ENCODE measurements at places on chromosomes 5 and 9.

- no peak for DNase-seq
These were observed 2.8 kb downstream of the MARCHF3 start for GRCh38 chr5:127027539-127027938.

- no peak for DNase-seq
These were observed 58.6 kb downstream of the ENC1 start for GRCh38 chr5:74581988-74582365.

- DNase-seq = no peak
These were observed 294.8 kb upstream of the KIF2A start for GRCh38 chr5:62011089-62011664.

GRCh38 chr5:138077064-138077696 lies 6.7 kb upstream of the WNT8A start:
- peak; percentile 72 for DNase-seq

- no peak for DNase-seq
These were observed 438 bp upstream of the PAPPA start for GRCh38 chr9:116152941-116153764.

- no peak for DNase-seq
These were observed 1.6 kb upstream of the SPATA9 start for GRCh38 chr5:95684361-95684760.

- DNase-seq = peak; percentile 90
These were observed 18.8 kb downstream of the GLE1 start for GRCh38 chr9:128523199-128523925.

- DNase-seq = no peak
These were observed 159.4 kb downstream of the TENT4A start for GRCh38 chr5:6872441-6873160.

- DNase-seq = no peak
These were observed 84.7 kb downstream of the BASP1 start for GRCh38 chr5:17302106-17302505.

GRCh38 chr9:125586172-125586511 lies 120.9 kb downstream of the MAPKAP1 start:
- no peak for DNase-seq

DNA sequence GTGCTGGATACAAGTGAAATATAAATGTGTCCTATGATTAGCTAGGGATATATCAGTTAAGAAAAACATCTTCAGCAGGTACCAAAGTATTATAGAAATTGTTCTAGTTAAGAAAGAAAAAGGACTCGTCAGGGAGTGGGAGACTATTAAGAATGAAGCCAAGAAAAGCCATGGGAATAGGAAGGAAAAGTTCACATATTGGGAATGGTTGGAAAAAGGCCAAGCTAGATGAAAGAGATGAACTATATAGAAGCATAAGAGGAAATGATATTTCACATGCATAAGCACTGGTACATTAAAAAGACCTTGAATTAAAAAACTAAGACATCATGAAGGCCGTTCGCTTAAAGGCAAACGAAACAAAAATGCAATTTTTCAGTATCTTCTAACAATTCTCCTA lies 237.7 kb downstream of the ADAMTS6 start:
- DNase-seq = no peak

GRCh38 chr5:125140855-125141254 lies 394.4 kb upstream of the ZNF608 start:
- no peak for DNase-seq

GRCh38 chr9:70602321-70603019 lies 188.0 kb upstream of the KLF9 start:
- DNase-seq = peak; percentile 63

- DNase-seq = no peak
These were observed 1.6 kb downstream of the C1QTNF3 start for GRCh38 chr5:34041247-34041972.

- no peak for DNase-seq
These were observed 377.0 kb upstream of the RIOK2 start for GRCh38 chr5:97559827-97560598.

DNA sequence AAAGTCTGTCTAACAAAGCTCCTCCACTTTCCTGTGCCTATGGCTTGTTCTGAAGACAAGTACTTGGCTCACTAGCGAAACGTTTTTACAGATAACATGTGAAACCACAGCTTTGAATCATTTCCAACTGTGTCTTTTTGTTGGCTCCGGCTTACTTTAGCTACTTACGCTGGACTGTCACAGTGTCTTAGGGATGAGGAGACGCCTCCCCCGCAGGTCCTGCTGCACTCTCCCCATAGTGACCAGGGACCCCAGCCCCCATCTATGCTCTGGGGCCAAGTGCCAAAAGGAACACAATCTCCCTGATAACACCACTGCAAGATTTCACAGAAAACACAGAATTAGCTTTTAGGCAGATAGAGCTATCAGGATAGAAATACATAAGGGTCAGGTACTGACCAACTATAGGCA lies 219.1 kb downstream of the ADAMTS6 start:
- no peak for DNase-seq

DNA sequence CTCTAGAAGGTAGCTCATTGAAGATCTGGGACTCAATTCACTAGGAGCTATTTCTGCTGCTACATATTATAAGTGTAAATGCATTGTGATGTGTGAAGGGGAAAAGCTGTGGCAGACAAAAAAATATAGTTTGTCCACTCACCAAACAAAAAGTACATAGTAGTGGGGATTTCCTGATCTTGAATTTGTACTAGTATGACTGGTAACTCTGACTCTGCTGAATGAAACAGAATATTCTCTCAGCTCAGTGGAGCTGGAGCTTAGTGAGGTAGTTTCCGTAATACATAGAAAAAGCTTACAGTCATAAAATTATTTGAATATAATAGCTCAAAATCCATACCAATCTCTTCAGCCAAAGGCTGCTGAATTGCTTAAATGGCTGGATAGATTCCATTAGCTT lies 455.6 kb upstream of the CD180 start:
- DNase-seq = no peak

DNA sequence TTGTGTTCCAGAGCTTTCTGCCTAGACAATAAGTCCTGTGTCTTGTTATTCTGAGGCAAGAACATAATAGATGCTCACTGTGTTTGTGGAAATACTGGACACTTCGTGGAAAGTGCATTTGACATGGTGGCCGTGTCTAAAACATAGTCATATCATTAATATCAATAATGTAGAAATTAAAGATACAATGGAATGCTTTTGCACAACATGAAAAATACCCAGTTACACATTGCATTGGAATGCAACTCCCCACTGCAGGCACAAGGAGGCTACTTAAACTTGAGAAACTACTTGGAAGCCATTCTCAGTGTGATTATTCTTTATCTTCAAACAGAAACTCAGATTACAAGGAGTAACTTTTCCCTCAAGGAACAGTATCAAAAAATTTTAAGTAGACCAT lies 145.3 kb upstream of the ZNF462 start:
- DNase-seq = no peak

DNA sequence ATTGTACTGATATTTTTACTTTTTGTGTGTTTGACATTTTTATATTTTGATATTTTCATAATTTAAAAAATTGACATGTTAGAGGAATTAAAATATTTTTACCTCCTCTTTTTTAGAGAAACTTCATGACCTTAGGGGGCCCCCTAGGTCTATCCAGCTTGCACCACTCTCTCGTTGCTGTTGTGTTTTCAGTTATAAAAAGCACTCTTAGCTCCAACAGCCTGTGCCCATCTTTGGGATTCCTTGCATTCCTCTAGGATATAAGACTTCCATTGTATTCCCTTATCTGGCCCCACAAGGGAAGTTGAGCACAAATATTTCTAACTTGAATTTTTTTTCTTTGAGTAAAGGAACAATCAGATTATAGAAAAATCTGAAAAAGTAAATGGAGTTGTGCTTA lies 245.3 kb downstream of the SH3GL2 start:
- no peak for DNase-seq

DNA sequence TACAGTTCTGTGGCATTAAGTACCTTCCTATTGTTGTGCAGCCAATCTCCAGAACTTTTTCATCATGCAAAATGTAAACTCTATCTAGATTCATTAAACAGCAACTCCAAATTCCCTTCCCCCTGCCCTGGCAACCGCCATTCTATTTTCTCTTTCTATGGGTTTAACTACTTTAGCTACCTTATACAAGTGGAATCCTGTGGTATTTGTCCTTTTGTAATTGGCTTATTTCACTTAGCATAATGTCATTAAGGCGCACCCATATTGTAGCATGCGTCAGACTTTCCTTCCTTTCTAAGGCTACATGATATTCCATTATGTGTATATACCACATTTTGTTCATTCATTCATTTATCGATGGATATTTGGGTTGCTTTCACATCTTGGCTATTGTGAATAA lies 142.4 kb downstream of the CAAP1 start:
- no peak for DNase-seq

DNA sequence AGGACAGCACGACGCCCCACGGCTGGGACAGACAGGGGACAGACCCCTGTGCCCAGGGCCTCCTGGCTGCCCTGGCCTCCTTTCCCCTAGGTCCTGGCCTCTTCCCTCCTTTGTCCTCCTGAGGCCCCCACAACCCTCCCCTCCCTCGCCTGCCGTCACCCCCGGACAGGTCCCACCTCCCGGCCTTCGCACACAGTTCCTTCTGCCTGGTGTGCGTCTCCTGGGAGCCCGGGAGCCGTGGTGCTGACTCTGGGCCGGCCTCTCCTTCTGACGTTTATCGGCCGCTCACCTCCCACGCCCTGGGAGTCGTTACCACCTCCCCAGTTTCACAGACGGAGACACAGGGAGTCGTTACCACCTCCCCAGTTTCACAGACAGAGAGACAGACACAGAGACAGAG lies 25.1 kb upstream of the NOTCH1 start:
- DNase-seq = no peak

DNA sequence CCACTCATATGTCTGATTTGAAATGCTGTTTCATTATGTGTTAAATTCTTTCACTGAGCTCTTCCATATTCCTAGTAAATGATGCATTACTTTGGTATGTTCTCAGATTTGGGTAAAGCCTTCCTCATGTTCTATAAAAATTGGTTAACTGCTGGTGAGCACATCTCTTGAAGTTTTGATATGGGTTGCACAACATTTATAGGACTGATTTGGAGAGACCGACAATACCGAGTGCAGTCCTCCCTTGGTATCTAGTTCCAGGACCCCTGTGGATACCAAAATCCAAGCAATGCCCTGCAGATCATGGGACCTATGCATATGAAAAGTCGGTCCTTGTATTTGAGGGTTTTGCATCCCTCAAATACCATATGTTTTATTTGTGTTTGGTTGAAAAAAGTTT lies 37.8 kb downstream of the WDR36 start:
- DNase-seq = no peak

DNA sequence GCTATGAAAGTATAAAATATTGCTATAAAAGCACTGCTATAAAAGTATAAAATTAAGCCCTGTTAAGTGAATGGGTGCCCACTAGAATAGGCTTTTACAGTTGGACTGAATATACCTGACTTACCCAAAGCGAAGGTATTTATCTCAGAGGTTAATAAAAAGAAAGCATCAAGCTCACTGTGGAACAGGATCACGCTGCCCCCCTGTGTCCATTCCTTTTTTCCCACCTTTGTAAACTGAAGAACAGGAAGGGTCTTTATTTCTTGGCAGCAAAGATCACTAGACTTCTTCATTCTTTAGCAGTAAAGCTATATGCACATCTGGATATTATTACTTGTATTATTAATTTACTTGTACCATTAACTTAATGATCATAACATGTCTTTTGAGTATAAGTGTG lies 22.1 kb upstream of the PLPP6 start:
- DNase-seq = no peak

- DNase-seq = no peak
These were observed 6.1 kb upstream of the RXFP3 start for GRCh38 chr5:33929925-33930690.

- no peak for DNase-seq
These were observed 56.2 kb downstream of the SSBP2 start for GRCh38 chr5:81694726-81695125.

GRCh38 chr5:62305358-62305714 lies 670 bp upstream of the KIF2A start:
- DNase-seq = no peak

DNA sequence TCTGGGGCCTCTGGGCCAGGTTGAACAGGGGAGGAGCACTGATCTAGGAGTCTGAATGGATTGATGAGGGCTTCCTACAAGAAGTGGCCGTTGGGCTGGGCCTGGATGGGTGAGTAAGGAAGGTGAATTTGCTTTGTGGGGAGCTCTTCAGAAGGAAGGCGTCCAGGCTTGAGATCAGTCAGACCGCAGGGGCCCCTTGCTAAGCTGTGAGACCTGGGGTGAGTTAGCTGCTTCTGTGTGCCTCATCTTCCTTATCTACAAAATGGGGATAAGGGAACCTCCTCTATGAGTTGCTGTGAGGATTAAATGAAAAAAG lies 1.1 kb upstream of the SYNPO start:
- no peak for DNase-seq

- DNase-seq = no peak
These were observed 26.1 kb upstream of the ANXA6 start for GRCh38 chr5:151183456-151184245.

DNA sequence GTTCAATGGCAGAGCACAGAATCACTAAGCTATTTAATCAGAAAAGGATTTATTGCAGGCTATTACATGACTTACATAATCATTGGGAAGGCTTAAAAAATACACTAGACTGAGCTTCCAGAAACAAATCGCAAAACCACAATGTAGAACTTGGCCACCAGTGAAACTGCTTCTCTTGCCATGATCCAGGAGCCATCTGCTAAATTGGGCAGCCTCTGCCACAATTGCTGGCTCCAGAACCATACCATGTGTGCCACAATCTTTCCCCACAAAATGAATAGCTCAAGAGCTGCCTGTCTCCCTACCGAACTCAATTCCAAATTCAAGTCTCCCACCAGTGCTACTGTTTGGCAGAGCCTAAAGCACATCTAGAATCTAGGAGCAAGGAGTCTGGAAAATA lies 9.8 kb upstream of the ERAP1 start:
- no peak for DNase-seq

DNA sequence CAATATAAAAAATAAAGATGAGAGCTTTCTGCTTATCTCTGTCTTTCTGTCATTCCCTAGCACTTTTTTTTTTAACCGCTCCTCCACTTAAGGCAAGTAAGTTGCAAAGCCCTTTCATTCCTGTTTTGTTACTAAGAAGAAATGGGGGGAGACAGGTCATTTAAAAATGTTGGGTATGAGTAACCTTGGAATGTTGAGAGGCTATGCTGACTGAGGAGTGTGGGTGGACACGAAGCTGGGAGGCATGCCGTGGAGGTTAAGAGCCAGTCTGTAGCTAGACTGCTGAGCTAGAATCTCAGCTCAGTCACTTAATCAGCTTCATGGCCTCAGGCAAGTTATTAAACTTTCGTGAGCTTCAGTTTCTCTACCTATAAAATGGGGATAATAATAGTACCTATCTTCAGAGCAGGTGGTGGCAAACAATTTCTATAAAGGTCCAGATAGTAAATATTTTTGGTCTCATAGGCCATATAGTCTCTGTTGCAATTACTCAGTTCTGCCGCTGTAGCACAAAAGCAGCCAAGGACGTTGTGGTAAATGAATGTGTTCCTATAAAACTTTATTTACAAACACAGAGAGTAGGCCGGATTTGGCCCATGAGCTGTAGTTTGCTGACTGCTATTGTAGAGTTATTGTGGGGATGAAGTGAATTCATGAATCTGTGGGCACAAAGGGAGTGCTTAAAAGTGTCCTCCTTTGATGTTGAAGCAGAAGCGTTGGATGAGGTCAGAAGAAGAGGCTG lies 220.0 kb downstream of the GABBR2 start:
- DNase-seq = no peak

GRCh38 chr5:78647838-78648358 lies 674 bp downstream of the LHFPL2 start:
- DNase-seq = peak; percentile 77

- DNase-seq = no peak
These were observed 79.8 kb downstream of the MAT2B start for GRCh38 chr5:163585206-163585605.

- DNase-seq = no peak
These were observed 13.2 kb downstream of the DOCK8 start for GRCh38 chr9:227860-228259.
